ENCODE measurements at places on chromosomes 12 and 14. TPM values are rescaled to one million over a fixed set of nuclear protein-coding genes. Genes with fewer than 3 reads are reported as not detected.

DNA sequence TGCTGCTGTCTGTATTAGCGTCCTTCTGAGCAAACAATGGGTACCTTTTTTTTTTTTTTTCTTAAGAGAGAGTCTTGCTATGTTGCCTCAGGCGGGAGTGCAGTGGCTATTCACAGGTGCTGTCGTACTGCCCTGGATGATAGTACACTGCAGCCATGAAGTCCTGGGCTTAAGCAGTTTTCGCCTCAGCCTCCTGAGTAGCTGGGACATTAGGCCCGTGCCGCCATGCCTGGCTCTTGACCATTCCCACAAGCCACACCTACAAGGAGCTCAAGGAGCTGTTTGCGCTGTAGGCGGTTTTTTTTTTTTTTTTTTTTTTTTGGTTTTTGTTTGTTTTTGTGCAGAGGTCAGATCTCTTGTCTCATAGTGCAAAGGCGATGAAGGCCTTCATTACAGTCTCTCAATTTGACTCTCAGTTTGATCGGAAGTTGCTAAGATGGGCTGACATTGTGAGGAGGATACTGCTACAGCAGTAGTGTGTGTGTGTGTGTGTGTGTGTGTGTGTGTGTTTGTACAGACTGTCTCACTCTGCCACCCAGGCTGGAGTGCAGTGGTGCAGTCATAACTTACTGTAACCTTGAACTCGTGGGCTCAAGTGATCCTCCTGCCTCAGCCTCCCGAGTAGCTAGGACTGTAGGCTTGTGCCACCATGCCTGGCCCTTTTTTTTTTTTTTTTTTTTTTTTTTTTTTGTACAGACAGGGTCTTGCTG is 34.2 kb downstream of the TRAF3 start:
- DNase-seq, result no peak

- no peak for DNase-seq
Measured at GRCh38 chr12:109130297-109131153, 14.1 kb downstream of the ACACB start.

- no peak for DNase-seq
Measured at GRCh38 chr14:30519961-30520360, 39.0 kb upstream of the G2E3 start.

- no peak for DNase-seq
Measured at GRCh38 chr12:40376533-40377267, 151.9 kb downstream of the LRRK2 start.

DNA sequence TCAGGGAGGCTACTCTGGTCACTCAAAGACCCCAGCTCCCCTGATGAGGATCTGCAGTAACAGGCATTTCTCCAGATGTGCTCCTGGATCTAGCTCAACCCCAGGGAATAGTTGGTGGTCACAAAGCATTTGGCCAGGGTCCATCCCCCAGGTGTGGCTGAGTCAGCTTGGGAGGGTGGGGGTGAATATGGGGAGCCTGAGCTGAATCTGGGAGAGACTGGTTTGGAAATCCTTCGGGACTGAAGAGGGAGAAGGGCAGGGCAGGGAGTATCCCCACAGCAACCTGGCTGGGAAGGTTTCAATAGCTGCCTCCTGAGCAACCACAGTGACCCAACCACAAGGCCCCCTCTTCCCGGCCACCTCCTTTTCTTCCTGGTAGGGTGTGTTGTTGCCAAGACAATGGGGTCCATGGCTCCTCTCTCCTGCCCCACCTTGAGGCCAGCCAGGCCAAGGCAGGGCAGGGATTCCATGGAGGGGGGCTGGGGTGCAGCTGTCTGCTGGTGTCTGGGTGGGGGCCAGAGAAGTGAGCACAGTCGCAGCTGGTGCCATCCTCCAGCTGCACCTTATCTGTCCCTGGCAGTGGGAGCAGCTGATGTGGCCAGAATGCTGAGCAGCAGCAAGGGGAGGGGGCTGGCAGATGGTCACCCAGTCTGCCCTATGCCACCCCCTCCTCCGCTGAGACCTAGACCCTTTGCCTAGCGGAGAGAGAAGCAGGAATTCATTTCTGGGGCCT is 5.5 kb downstream of the ASIC1 start:
- DNase-seq, result no peak

GRCh38 chr12:26273811-26274210 is 78.4 kb downstream of the SSPN start:
- DNase-seq, result no peak

GRCh38 chr14:71361336-71361735 is 454.1 kb downstream of the PCNX1 start:
- no peak for DNase-seq

- DNase-seq, result no peak
Measured at GRCh38 chr12:112850383-112850782, 56.4 kb upstream of the OAS1 start.

GRCh38 chr12:3177778-3178425 is 100.7 kb downstream of the TSPAN9 start:
- DNase-seq, result no peak

- DNase-seq, result no peak
Measured at GRCh38 chr12:32988982-32989381, 92.4 kb upstream of the PKP2 start.

- no peak for DNase-seq
Measured at GRCh38 chr14:54893151-54893760, 9.4 kb downstream of the GCH1 start.

- DNase-seq, result no peak
Measured at GRCh38 chr12:69019082-69019481, 86.1 kb upstream of the CPM start.

- DNase-seq, result no peak
Measured at GRCh38 chr12:89507015-89507824, 17.4 kb downstream of the GALNT4 start.

The TSPAN9 gene
- 29.3 TPM for total RNA-seq

The PLA2G1B gene
- total RNA-seq, result not detected

The HCAR2 gene
- not detected for total RNA-seq

The ACSM4 gene
- not detected for total RNA-seq

The ZNF410 gene
- 49.8 TPM for total RNA-seq

The METTL25 gene
- total RNA-seq, result 16.8 TPM

All from tibial nerve (tissue), 4 donors.